T1000 (cell line): ENCODE measurements at places on chromosomes 4 and X.
A peak's percentile ranks its signal among the peaks of the same experiment; 100 is the strongest.

DNA sequence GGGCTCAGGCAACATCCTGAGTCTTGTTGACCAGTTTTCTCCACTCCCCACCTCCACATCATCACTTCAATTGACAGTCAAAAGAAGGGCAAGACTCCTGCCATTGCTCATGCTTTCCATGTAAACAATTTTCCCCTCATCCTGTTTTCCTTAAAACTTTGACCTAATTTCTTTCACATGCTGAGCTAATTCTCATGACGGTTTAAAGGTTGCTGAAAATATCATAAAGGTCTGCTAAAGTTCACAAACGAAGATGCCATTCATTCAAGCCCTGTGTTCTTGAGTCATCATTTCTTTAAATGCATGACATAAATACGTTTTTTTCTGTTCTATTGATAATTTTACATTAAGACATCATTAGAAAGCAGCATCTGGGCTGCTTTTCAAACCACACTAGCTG is 353.9 kb downstream of the NKX6-1 start:
- DNase-seq: no peak

DNA sequence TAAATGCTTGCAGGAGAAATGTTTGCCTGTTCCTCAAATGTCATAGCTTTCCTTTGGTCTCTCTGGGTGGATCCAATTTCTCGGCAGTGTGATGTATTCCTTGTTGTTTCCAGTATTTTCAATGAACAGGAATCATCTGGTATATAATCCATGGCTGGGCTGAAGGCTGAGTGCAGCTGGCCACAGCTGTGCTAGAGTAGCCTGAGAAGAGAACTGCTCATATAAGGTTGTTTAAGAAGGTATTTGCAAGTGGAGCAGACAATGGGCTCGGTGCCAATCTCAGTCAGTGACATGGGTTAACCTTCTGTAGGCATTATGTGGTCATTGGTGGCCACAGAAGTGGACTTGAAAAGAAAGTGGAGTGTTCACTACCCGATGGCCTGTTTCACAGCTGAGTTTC is 390.3 kb downstream of the SPRY1 start:
- no peak for DNase-seq

- DNase-seq: no peak
These were observed 674 bp downstream of the SEC24B start for GRCh38 chr4:109434007-109434971.

- DNase-seq: no peak
These were observed 61.3 kb upstream of the APELA start for GRCh38 chr4:164815711-164816110.

DNA sequence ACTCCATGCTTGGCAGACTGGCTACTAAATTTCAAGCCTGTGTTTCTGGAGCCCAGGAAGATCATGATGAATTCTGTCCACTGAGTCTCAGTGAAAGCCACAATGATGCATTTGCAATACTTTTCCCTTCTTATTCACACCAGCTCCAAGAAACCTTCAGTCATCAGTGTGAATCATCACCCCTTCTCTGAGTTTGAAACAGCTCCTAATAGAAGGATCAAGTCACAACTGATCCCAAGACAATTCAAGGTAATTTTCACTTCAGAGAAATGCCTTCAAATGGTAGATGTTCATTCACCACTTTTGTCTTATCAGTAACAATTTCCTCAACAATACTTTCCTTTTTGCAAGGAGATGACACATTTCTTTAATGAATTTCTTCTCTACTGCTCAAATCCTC is 257.4 kb downstream of the NLGN4X start:
- DNase-seq: no peak

- no peak for DNase-seq
These were observed 8.2 kb downstream of the NKAP start for GRCh38 chrX:119935215-119935874.

GRCh38 chrX:70257423-70258288 is 2.3 kb downstream of the P2RY4 start:
- no peak for DNase-seq

GRCh38 chr4:15868111-15868510 is 70.4 kb downstream of the FGFBP1 start:
- no peak for DNase-seq

GRCh38 chrX:6386837-6387236 is 148.1 kb downstream of the VCX3A start:
- DNase-seq: no peak

- no peak for DNase-seq
These were observed 208.2 kb downstream of the STK32B start for GRCh38 chr4:5259471-5259870.

GRCh38 chr4:172982151-172982590 is 186.4 kb upstream of the GALNT7 start:
- DNase-seq: peak; percentile 12

GRCh38 chrX:40449396-40449795 is 131.4 kb upstream of the ATP6AP2 start:
- no peak for DNase-seq

- no peak for DNase-seq
These were observed 10.8 kb downstream of the DHX15 start for GRCh38 chr4:24573582-24573981.

DNA sequence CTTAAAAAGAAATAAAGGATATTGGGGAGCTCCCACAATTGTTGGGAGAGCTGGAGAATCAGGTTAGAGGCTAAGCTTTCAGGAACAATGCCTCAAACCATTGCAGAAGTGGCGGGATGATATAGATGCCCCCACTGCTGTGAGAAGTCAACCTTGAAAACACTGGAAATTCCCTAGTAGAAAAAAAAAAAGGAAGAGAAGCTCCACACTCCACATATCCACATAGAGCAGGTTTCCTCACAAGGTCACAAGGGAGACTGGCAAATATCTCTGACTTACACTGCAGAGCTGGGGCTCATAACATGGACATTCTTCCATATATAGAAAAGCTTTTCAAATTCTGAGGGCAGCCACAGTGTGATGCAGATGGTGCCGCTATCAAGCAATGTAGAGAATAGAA is 22.7 kb upstream of the OGT start:
- DNase-seq: no peak

GRCh38 chrX:55120761-55121358 is 32.0 kb downstream of the PAGE2 start:
- no peak for DNase-seq

DNA sequence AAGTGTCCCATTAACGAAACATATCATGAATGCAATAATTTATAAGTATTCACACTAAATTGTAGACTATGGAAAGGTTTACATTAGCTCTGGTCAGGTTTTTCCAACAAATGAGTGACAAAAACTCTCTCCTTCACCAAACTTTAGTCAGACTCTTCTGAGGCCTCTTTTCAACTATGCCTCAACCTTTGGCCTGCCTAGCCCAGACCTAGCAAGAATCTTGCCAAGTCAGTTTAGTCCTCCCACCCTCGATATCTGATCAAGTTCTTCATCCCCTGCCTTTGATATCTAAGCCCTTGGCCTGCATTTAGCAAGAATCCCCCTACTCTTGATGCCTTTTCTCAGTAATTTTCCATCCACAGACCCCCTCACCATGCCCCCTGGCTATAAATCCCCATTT is 37.9 kb downstream of the CCDC158 start:
- DNase-seq: no peak

DNA sequence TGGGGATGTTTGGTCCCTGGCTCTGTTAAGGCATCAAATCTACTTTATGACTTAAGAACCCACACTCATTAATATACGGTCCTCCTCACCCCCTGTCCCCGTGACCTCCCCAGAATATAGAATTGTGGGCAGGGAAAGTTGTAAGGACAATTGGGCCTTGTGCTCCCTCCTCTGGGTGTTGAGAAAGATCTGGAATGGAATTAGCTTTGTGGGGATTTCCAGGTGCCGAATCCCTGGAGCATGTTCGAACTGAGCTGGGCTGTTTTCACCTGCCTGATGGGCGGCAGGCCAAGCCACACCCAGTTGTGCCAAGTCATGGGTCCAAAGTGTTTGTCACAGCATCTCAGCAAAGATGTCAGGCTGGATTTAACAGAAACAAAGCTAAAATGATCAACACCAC is 349.3 kb upstream of the KLF3 start:
- DNase-seq: no peak

- no peak for DNase-seq
These were observed 103.6 kb downstream of the ENOX2 start for GRCh38 chrX:130799393-130799792.

DNA sequence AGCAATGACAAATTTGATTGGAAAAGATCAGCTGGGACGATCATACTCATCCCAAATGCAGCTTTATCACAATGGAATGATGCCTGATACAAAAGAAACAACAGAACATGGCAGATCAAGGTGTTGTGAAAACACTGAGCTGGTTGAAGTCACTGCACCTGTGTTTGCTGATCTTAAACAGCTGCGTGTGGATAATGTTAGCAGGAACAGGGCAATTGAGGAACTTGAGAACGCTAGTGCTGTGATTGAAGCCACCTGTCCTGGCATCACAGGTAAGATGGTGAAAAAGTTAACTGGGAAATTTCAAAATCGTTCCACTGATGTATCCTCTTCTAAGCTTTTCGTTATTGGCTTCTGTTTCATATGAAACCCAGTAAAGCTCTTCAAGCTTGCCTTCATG is 27.4 kb upstream of the SOD3 start:
- DNase-seq: no peak

- DNase-seq: no peak
These were observed 3.1 kb downstream of the NKX1-1 start for GRCh38 chr4:1403177-1403583.

DNA sequence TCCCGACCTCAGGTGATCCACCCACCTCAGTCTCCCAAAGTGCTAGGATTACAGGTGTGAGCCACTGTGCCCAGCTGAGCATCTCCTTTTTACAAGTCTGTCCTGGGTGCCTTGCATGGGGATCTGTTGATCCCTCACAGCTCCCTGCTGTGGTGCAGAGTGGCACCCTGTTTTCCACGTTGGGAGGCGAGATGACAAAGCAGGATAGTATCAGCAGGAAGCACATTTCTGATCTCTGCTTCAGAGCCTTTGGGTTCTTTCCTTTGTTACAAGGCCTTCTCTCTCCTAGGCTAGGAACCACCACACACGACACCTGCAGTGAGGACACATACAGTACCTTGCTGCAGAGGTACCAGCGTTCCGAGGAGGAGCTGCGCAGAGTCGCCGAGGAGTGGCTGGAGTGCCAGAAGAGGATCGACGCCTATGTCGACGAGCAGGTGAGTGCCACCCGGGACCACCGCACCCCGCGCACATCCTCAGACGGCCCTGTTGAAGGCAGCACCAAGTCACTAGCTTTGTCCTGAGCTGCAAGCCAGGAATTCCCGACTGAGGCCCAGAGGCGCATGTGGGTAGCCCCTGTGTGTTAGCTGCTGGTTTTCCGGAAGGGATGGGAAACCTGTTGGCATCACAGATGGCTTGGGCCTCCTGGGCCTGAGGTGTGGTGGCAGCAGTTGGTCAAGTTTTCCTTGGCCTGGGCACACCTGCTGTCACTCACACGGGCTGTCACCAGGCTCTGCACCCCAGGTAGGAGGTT is 109.6 kb downstream of the TNIP2 start:
- no peak for DNase-seq

DNA sequence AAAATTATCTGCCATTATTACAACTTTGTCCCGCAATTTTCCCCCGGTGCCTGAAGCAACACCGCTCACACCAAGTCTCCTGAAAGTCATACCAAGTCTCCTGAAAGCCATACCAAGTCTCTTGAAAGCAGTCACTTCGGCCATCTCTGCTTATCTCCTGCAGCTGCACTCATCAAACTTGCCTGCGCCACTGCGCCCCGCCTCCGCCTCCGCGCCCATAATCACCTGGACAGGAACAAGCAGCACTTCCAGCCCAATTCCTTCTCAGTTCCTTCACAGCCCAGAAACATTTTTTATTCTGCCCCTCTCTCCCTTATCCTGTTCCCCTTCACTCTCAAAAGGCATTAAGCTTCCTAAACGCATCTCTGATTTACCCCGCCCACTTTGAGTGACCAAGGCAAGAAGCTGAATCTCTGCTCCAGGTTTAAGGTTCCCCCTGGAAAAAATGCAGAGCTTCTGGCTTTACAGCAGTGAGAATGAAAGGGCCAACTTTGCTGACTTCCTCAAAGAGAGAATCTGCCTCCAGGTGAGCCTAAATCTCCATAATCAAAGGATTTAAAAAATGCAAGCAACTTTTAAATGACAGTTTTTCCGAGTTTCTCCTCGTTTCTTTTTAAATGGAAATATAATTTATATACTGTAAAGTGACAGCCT is 7.7 kb downstream of the GPR50 start:
- DNase-seq: no peak

DNA sequence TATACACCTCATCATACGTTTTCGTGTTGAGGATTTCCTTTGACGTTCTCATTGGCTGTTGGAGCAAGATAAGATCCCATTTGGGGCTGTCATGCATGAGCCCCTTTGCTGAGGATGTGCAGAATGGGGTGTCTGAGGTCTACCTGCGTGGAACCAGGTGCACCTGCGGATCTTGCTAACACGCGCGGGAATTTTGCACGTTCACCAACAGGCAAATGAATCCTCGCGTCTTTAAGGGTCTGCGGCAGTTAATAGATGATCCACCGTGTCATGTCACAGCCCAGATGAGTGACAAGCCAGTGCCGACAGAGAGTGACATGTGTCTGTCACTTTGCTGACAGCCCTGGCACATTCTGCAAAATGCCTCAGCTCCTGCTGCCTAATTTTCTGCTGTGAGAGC is 56.3 kb upstream of the SHOX start:
- DNase-seq: no peak

DNA sequence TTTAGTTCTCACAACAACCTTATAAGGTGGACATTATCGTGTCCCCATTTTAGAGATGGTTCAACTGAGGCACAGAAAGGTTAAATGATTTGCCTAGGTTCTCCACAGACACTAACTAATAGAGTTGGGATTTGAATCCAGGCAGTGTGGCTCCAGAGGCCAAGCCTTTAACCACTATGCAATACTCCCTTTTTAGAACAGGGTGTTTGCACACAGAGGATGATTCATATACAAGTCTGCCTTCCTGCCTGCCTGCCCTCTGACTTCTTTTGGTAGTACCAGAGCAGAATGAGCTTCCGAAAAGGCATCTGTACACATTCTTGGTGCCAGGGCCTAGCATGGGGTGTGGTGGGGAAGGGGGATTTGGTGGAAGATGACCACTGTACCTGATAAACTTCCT is 150.8 kb upstream of the ARHGEF9 start:
- DNase-seq: no peak

DNA sequence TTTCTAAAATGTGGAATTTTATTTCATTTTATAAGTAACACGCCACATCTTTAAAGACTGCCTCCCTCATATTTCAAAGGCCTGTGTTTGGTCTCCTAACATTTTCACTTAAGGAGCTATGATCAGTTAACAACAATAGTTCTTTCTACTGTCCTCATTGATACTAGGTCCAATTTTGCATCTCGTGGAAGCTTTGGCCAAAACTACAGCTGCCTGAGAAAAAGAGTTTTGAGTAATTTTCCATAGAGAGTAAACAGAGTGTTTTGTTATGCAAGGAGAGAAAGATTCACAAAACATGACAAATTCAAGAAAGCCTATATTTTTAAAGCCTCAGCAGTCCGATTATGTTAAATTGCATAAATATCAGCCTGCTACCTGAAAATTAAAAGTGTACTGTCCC is 11.4 kb upstream of the PCDH18 start:
- no peak for DNase-seq
